ENCODE measurements at places on chromosomes 1 and 21.

DNA sequence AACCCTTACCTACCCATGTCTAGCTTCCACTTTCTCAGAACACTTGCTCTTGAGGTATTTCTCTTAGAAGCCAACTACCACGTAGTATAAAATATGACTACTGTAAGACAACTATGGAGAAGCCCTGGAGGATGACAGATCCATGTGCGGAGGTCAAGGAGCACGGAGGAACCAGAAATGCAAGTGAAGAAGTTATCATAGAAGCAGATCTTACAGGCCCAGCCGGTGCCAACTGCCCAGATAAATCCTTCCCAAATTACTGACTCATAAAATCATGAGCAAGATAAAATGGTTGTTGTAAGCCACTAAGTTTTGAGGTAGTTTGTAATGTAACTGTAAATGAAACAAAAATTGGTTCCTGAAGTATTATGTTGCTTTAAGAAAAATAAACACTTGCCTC lies 12.6 kb downstream of the GTF2B start:
- no peak for DNase-seq

DNA sequence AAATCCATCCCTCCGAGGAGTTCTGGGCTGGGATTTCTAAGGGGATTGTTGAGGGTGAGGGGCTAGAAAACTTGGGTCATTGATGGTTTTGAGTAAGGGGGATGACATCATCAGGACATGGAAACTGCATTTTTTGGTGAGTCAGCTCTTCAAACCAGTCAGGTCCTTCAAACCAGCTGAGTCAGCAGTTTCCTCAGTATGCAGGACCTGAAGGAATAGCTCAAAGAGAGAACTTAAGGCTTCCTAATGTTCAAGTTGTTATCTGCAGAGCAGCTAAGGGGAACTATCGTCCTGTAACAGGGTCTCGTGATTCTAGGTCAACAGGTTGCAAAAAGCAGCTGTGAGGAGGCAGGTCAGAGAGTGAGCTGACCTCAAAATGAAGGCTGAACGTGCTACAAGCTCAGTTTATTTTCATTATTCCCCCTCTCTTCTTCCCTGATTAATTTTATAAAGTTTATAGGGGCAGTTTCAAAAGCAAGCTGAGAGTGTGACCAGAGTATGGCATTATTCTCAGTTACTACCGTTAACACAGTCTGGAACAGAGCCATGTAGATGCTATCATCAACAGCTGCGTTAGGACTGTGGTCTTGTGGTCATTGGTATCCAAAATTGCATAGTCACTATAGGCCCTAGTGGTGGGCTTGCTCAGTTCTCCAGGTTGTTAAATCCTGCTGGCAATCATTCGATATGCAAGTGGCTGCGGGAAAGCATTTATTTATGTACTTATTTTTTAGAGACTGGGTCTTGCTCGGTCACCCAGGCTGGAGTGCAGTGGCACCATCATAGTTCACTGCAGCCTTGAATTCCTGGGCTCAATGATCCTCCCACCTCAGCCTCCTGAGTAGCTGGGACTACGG lies 10.7 kb upstream of the SDC3 start:
- no peak for DNase-seq

DNA sequence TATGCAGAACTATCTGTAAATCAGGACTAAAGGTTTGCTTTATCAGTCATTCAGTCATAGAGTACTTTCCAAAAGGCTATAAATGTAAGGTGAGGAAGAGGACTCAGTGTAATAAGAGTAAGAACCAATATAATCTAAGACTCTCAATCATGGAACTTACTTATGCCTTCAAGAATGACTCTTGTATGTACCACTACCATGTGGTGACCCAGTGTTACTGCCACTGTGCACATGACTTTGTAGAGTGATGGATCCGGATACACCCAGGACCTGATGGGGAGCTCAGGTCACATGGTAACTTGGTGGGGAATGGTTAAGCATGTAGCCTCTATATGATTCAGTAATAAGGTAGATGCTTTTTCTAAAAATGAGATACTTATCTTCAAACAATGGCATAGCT lies 2099.8 kb downstream of the MRPL39 start:
- DNase-seq = no peak

- DNase-seq = no peak
Observed at GRCh38 chr1:107220036-107220435, 79.2 kb downstream of the NTNG1 start.

- no peak for DNase-seq
Observed at GRCh38 chr1:212640223-212640878, 31.8 kb downstream of the ATF3 start.

- DNase-seq = no peak
Observed at GRCh38 chr1:64378826-64379225, 91.1 kb upstream of the CACHD1 start.

GRCh38 chr1:150619576-150620509 lies 9.6 kb downstream of the ENSA start:
- DNase-seq = no peak

GRCh38 chr1:184941735-184942134 lies 32.6 kb downstream of the NIBAN1 start:
- no peak for DNase-seq

DNA sequence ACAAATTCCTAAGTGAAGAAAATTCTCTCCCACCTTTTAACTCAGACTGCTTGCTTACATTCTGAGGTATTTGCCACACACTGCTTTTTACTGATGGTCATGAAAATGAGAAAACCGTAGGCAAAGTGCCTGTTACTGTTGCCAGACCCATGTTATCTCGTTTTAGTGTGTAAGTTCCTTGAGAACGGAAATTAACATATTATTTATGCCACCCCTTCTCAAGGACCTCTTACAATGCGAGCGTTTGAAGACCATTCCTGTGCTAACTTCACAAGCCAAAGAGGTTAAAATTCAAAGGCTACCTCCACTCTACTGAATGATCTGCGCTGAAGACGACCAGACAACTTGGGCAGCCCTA lies 509 bp downstream of the NVL start:
- no peak for DNase-seq

DNA sequence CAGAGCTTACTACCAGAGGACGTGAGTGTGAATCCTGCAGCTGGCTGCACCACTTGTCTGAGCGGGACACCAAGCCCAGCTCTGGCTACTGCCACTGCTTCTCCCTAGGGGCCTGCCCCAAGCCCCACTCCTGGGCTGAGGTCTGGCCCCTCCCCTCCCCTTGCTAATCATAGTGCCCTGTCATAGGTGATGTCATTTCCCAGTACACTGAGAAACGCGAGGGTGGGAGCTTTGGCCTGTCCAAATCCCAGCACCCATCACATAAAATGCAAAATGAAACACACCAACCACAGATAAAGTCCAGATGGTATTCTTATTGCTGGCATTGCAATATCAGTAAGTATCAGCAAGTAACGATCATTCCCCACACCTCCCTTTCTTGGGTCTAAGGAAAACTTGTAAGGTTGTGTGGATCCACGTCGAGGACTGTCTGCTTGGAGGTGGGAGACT lies 77.7 kb downstream of the TOMM20 start:
- DNase-seq = no peak

- DNase-seq = no peak
Observed at GRCh38 chr1:81880781-81881180, 80.0 kb downstream of the ADGRL2 start.

DNA sequence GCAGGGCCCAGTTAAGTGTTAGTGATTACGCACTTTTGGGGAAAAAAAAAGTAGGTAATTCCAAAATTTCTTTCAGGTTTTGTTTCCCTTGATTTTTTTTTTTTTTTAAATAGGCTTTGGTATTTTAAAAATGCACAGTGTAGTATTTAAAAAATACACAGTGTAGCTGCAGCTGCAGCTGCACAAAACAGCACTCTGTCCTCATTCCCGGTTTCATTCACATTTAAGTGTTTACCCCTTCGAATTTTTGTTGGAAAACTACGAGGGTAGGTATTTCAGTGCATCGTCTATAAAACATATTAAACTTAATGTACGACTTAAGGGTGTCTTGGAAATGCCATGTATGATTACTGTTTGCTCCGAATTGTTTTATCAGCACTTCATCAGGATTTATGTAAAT lies 3.4 kb downstream of the NEK7 start:
- DNase-seq = no peak

- no peak for DNase-seq
Observed at GRCh38 chr21:38148046-38148445, 108.7 kb upstream of the KCNJ15 start.
